GM13977 (cell line): ENCODE measurements at places on chromosomes 4 and X.

DNA sequence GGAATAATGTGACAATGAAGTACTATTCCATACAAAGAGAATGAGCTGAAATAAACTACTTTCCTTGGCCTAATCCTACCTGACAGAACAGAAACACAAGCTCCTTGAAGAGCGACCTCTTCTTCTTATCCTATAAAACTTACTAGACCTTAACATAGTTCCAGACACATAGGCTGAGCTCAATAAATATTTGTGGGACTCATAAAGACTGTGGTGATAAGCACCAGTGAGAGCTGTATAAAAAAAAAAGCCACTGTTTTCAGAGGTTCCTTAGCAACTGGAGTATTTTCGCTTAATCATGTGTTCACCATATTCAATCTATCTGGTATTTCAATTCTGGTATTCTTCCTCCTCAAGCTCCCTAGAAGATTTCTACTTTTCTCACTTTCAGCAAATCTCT lies 1129.6 kb downstream of the STPG2 start:
- no peak for DNase-seq

DNA sequence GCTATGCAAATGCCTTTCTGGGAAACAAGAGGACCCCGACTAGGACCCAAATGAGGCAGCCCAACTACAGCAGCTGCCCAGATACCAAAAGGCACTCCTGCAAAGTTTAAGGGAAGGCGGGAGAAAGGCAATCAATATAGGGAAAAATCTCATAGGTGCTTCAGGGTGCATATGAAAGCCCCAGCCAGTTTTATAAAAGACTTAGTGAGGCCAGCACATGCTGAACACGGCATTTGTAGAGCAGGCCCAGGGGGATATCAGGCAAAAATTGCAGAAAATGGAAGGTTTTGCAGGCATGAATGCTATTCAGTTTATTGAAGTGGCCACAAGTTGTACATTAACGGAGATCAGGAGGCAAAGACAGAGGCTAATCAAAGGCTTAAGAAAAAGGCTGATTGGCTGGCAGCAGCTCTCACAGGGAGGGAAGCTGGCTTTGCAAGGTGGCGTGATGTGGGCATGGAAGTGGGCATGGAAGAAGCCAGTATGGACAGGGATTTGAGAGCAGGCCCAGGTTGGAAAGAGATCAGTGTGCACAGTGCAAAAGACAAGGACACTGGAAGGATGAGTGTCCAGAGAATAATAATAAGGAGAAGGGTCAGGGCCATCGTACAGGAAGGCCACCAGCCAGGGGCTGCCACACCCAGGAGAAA lies 37.7 kb upstream of the UGT2B7 start:
- DNase-seq = no peak

DNA sequence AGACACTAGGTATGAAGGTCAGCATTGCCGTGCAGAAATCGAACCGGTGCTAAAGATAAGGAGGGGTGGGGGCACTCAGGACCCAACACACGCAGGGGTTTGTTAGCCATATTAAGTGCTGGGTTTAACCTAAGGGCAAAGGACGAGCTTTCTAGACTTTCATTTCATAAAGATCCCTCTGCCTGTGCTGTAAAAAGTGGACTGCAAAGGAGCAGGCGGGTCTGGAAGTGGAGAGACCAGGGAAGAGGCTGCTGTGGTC lies 1.3 kb downstream of the CASP3 start:
- DNase-seq = no peak

DNA sequence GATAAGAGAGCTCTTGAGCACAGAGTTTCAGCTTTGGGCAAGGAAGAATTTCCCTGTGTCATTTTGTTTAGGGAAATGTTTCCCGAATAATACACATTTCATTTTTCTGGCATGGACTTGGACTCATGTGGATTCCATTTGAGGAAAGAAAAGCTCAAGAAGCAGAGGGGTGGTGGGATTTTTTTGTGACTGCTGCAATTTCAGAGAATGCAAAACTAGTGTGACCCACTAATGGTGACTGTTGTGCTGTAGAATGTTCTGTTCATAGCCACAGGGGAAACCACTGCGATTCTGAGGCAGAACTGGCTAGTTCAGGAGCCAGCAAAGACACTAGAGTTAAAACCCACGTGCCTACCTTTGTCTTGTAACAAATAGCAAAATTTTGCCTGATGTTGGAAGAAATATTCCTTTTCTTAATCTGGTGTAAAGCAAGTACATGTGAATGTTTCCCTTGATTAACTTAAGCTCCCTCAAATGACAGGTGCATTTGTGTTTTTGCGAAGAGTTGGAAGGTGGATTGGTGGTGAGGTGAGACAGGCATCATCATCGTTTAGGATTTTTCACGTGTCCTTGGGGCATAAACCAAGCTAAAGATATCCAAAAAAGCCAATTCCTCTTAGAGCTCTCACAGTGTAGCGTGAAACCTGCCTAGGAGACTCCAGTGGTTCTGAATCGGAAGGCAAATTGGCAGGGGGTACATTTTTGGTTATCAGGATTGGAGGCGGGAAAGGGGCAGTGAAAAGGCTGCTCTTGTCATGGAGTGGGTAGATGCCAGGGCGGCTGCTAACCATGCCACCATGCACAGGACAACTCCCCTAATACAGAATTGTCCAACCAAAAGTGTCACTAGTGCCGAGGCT lies 38.0 kb upstream of the FAM9C start:
- no peak for DNase-seq

DNA sequence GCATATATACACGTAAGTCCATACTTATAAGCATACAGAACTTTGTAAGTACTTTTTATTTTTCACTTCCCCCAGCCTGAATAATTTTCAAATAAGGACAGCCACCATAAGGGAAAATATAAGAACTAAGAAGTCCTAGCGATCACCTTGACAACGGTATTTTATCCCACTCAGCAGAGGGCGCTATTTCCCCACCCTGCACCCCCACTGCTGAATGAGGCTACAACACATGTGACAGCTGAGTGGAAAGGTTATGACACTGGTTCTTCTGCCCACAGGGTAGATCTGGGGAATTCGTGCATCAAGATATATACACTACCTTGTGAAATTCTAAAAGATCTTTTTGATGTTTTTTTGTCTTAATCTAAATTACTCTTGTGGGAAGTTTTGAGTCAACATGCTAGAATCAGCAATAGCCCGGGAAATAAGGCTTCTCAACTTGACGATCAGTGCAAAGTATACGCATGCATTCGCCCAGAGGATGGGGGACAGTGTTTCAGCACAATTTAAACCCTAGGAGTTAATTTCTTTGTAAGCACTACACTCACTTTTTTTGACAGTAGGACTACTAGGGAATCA lies 151.5 kb downstream of the CORIN start:
- DNase-seq = peak; percentile 40

DNA sequence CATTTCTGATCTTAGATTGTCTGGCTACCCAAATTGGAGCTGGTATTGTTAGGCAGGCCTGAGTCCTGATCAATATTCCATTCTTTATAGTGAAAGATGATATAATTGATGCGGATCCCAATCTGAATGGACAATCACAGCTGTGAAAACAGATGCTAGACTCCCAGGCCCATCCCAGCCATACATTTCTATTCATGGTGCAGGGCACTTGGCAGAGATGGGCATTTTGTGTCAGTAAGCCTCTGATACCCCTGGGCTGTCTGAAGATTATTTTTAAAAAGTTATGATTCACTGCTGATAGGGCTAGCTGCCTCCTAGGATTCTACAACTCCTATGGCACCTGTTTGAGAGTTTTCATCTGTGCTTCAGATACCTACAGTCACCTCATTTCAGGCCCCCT lies 61.2 kb upstream of the TSPAN7 start:
- no peak for DNase-seq

DNA sequence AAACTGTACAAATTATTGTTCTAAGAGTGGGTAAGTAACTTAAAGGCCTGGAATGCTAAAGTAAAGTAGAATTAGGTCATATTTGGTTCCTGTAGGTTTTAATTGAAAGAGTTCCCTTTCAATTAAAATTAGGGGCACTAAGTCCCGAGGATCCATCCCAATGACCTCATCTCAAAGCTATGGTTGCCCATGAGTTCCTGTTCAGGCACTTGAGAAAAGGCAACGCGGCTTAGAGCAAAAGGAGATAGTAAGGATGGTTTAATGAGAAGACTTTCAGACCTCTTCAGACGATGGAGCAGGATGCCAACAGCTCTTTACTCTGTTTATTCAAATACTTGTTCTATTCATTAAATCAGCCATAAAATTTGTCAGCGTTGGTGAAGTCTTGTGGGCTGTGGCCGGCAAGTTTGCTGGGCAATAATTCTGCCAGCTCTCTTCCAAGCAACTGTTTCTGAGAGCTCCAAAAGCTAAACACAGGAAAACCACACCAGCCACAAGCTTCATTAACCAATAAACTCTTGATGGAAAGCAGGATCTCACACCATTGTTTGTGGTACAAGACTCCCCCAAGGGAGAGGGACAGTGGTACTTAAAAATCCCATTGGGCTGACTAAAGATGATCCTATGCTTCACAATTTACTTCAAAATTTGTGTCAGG lies 167.4 kb downstream of the COL4A6 start:
- no peak for DNase-seq
